Glutamatergic neuron (in vitro differentiated cells): ENCODE measurements at places on chromosomes 5 and 9.

DNA sequence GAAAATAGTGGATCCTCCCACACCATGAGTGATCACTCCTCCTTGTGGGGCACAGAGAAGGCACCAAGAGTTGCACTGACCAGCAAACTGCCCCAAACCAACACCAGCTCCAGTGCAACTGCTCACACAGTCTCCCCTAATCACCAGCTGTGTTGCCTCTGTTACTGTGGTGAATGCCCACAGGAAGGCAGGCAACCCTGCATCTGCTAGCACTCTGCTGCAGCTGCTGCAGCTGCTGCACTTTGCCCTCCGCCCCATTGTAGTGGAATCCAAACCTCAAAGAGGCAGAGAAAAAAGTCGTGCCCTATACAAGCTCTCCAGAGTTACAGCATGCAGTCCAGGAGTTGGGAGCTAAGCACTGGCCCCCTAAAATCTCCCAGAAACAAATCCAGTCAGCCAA lies 339.6 kb downstream of the TRIM36 start:
- no peaks in the 10 kb centered on the region for H3K27me3 ChIP-seq
- no peak overlapping the region for H3K4me3 ChIP-seq
- H3K4me1 ChIP-seq = peaks cover 4% of the 10 kb centered on the region
- no peak for DNase-seq
- H3K27ac ChIP-seq = no peak overlapping the region

- no peak overlapping the region for H3K27ac ChIP-seq
- no peaks in the 10 kb centered on the region for H3K27me3 ChIP-seq
- peaks cover 8% of the 10 kb centered on the region for H3K36me3 ChIP-seq
- no peak overlapping the region for H3K4me3 ChIP-seq
- DNase-seq = no peak
Measured at GRCh38 chr9:77454663-77455062, 193.5 kb downstream of the GNA14 start.

- H3K4me3 ChIP-seq = no peak overlapping the region
- H3K4me1 ChIP-seq = no peaks in the 10 kb centered on the region
- no peak for DNase-seq
- no peaks in the 10 kb centered on the region for H3K36me3 ChIP-seq
- no peak overlapping the region for H3K27ac ChIP-seq
- peaks cover 2% of the 10 kb centered on the region for H3K27me3 ChIP-seq
Measured at GRCh38 chr5:7251132-7251531, 144.8 kb upstream of the ADCY2 start.

DNA sequence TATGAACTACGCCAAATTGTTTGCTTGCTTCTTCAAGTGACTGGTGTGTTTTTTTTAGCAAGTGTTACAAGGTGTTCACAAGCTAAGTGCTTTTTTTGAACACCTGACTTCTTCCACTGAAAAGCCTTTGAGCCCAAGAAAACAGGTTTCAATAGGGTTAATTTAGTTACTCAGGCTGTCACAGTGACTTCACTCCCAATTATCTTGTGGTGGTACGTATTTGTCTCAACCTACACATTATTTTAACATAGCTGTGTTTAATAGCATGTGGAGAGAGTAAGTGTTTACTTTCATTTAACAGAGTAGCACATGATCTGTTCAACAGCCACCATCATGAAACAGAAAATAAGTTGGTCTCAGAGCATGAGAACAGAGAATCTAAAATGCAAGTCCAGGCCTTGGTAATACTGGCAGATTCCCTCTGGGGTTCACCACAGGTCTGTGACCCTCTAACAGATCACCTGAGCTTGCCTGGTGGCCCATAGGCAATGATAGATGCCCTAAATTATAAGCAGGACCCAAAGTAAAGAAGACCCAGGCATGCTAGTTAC lies 267.7 kb upstream of the SMARCA2 start:
- H3K27me3 ChIP-seq = no peaks in the 10 kb centered on the region
- H3K36me3 ChIP-seq = peaks cover 16% of the 10 kb centered on the region
- H3K4me3 ChIP-seq = no peak overlapping the region
- H3K4me1 ChIP-seq = no peaks in the 10 kb centered on the region

GRCh38 chr5:27465140-27465539 lies 426.8 kb upstream of the CDH9 start:
- H3K4me1 ChIP-seq = peaks cover 2% of the 10 kb centered on the region
- no peak overlapping the region for H3K27ac ChIP-seq
- H3K4me3 ChIP-seq = no peak overlapping the region
- no peaks in the 10 kb centered on the region for H3K36me3 ChIP-seq
- no peak for DNase-seq

DNA sequence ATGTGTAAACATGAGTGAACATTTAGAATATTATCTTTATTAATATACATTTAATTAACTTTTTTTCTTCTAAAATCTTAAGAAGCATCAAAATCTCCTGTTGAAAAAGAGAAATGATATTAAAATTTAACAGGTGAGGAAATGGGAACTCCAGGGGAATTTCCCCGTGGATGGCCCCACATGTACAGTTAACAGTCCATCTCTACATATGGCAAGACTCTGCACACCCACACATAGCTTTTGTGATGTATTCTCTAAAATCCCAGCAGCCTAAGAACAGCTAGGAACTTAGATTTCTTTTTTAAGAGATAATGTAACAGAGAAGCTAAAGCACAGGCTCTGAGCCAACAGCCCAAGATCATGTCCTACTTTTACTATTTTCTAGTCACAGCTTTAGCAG lies 556.3 kb upstream of the RGMB start:
- H3K36me3 ChIP-seq = no peaks in the 10 kb centered on the region
- H3K27me3 ChIP-seq = peaks cover 7% of the 10 kb centered on the region
- peaks cover 31% of the 10 kb centered on the region for H3K4me1 ChIP-seq
- no peak overlapping the region for H3K4me3 ChIP-seq
- no peak for DNase-seq

DNA sequence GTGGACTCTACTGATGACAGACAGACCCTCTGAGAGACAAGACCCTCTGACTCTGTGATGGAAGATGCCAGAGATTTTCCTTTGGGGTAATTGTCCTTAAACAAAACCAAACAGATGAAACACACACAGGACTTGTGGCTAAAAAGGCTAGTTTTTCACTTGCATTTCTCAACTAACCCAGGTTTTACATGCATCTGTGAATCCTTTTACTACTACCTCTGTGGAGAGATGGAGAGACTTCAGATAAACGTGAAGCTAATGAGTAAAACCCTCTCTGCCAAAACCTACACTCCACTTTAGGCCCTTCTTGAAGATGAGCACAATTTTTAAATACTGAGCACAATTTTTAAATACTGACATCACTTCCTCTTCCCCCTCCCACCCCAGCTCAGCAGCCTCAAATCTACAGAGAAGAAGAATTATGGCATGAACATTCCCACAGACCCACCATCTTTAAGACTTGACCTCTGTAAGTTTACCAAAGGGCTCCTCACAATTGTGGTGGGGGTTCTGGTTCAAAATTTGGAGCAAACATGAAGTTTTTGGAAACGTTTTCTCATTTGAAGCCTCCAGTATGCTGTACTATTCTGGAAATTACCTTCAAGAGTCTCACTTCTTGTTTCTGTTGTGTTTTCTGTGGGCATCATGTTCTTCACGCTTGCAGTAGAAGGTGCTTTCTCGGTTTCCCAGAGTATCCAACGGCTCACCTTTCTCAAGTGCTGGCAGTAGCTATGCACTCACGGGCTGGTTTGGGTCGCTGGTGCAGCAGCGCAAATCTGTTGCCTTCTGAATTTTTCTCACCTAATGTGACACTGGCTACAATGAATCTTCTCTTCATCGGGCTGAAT lies 42.7 kb downstream of the ACER2 start:
- H3K4me1 ChIP-seq = no peaks in the 10 kb centered on the region
- DNase-seq = no peak
- H3K27ac ChIP-seq = no peak overlapping the region
- peaks cover 2% of the 10 kb centered on the region for H3K27me3 ChIP-seq
- no peaks in the 10 kb centered on the region for H3K36me3 ChIP-seq
